ENCODE measurements at places on chromosomes 16 and 17.

GRCh38 chr17:53896047-53896446, 73.3 kb downstream of the KIF2B start:
- no peak for DNase-seq
- H3K4me3 ChIP-seq = no peak overlapping the region
- H3K27me3 ChIP-seq = no peaks in the 10 kb centered on the region
- no peaks in the 10 kb centered on the region for H3K4me1 ChIP-seq

DNA sequence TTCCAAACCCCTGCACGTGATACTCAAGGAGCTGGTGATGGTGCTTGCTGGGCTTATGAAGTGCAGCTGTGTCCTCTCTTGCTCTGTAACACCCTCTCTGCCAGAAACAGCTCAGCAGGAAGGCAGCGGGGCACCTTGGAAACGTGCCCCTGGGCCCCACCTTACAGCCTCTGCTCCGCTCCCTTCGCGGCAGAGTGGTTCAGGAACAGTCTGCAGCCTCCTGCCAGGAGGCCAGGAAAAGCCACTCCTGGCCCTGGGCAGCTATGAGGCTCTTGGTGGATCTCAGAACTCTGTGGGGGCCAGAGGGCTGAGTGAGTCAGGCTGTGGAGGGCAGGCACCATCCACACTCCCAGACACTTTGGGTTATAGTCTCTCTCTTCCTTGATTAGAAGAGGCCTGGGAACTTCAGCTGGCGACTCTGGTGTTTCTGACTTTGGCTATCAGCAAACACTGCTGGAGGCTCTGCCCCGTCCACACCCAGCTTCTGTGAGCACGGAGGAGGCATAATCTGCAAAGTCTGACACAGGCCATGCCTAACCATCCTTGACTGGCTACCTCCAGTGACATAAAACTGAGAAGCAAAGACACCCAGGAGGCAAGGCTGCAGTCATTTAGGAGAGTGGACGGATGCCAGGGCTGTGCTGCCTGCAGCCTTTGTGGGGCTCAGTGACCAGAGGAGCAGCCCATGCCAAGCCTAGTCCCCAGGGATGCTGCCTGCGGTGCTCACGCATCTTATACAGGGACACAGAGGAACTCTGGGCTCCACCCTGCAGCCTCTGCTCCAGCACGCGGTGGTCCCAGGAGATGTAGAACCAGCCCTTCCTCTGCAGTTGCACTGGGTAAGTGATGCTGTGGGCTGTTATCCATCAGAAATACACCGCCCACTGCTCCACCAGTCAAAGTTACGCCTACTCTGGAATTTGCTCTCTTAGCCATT, 65.3 kb downstream of the METRNL start:
- no peak overlapping the region for H3K4me3 ChIP-seq
- H3K36me3 ChIP-seq = no peaks in the 10 kb centered on the region
- no peaks in the 10 kb centered on the region for H3K4me1 ChIP-seq
- no peak for DNase-seq
- no peak overlapping the region for H3K27ac ChIP-seq
- peaks cover 40% of the 10 kb centered on the region for H3K27me3 ChIP-seq

DNA sequence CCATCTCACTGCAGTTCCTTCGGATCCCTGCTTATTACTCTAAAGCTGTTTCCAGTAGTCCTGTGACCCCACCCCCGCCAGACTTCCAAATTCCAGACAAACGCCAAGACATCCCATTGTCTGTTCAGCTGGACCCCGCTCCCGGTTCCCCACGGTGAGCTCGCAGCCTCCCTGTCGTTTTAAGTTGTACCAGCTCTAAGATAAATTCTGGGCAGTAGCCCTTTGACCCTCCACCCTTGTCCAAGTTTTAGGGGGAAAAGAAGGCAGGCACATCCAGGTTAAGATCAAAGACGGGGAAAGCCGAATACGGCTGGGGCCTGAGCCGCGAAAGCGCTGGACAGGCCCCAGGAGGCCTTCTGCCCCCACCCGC, 589 bp downstream of the ARL6IP1 start:
- no peaks in the 10 kb centered on the region for H3K27me3 ChIP-seq
- no peak for DNase-seq
- peaks cover 65% of the 10 kb centered on the region for H3K4me1 ChIP-seq
- peak overlapping the region; percentile 66 for H3K27ac ChIP-seq
- peak overlapping the region; percentile 98 for H3K4me3 ChIP-seq

DNA sequence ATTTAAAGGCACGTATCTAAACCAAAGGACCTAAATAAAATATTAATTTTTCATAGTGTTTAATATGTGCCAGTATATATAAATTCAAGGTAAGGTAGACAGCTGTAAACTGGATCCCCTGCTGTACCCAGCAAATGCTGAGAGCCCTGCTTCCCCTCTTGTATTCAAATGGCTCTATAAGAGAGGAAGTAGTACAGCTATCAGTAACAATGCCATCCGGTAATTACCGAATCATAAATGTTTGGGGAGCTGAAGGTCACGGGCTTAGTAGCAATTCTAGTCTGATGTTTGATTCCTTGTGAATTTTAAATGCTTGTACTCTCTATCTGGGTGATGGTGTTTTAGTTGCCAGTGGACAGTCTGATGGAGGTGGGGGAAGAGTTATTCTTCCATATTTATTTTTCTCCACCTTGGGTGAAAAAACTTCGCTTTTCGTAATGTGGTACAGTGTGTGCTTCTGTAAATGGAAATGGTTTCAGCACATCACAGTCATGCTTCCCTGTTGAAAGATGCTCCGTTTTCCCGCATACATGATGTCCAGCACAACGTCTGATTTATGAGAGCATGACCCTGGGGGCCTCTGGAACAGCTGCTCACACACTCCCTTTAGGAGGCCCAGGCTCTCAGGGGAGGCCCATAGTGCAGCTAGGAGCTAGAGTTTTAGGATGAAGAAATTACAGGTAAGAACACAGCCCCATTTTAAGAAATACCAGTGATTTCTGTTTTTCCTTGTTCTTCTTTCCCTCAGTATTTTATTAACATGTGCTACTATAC, 423.9 kb downstream of the WWOX start:
- H3K4me1 ChIP-seq = no peaks in the 10 kb centered on the region
- no peak for DNase-seq
- H3K27ac ChIP-seq = no peak overlapping the region
- H3K4me3 ChIP-seq = no peak overlapping the region

DNA sequence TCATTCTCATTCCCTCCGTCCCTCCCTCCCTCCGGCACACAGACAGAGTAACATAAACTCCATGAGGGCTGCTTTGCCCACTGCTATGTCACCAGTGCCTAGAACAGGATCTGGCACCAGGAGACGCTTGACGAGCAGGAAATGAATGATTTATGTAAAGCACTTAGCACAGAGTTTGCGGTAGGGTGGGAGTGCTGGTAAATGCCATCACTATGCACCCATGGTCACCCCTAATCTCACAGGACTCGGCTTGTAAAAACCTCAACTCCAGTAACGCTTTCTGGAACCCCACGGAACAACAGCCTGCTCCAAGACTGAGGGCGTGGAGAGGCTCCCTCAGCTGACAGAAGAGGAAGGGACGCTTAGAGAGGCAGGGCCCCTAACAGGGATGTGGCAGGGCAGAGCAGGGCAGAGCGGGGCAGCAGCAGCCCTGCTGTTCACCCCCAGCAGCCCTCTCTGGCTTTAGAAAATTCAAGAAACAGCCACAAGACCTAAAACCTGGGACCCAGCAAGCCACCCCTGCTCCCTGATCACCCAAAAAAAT, 156.9 kb downstream of the C16orf78 start:
- no peak for DNase-seq
- H3K4me1 ChIP-seq = no peaks in the 10 kb centered on the region
- no peaks in the 10 kb centered on the region for H3K36me3 ChIP-seq
- no peak overlapping the region for H3K27ac ChIP-seq

DNA sequence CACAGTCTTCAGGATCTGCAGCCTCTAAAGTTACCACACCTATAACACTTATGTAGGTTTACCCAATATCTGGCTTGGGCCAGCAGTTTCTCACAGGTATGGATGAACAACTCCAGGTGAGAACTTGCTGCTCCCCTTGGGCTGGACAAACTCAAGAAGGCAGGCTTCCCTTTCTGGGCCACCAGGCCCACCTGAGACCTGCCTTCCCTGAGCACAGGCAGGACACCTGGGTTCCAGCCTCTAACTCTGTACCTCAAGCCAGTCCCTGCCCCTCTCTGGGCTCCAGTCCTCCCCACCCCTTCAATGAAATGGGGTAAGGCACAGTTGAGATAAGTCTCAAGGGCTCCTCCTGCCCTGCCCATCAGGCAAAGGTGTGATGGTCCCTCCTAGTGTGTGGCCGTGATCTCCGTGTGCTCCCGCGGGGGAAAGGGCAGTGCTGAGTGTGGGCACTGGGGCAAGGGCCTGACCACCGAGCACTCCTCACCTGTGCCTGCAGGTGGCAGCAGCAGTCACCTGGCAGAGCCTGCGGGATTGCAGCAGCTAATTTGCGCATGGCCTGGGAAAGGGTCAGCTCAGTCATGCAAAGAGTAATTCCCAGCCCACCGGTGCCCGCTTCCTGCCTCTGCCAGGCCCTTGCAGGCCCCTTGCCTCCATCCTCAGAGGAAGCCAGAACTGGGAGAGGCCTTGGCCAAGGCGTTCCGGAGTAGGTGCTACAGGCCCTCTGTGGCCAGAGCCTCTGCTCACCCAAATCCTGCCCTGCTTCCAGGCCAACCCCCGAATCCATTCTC, 28.2 kb upstream of the ADGRG1 start:
- peak; percentile 45 for DNase-seq
- no peaks in the 10 kb centered on the region for H3K36me3 ChIP-seq
- no peaks in the 10 kb centered on the region for H3K27me3 ChIP-seq
- H3K4me1 ChIP-seq = no peaks in the 10 kb centered on the region
- no peak overlapping the region for H3K4me3 ChIP-seq

DNA sequence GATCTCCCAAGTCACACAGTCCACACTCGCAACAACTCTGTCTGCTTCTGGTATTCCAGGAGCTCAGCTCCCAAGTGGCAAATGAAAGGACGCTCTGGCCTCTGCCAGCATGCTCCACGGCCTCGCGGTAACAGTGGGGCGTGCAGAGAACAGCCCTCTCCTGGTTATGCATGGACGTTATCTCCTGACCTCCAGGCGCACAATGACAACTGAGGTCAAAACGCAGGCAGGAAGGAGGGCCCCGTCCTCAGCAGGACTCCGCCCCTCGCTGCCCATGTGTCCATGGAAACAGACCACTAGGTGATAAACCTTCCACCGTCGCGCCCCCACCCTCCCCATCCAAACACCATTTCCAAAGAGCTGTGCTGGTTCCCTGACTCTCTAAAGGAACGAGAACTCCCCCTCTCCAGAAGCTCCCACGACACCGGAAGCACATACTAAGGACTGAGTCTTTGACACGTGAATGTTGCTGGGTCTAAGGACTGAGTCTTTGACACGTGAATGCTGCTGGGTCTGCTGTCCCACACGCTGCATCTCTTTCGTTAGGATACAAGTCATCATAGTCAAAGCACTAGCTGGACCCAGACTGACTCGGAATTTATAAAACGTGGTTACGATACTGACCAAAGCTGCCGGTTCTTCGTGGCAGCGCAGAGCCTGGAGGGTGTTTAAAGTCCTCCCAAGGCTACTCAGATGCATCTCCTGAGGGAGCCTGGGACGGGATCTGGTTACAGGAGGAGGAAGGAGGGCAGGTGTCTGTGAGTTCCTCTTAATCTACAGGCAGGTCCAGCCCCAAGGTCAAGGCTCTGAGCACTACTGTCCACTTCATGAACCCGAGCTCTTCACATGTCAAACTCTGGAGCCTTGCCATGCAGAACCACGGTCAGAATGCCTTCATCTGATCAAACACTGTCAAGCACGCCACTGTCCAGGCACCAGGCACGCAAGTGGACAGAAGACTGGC, 43.9 kb downstream of the KLHDC4 start:
- H3K27me3 ChIP-seq = no peaks in the 10 kb centered on the region
- H3K36me3 ChIP-seq = peaks cover 6% of the 10 kb centered on the region
- no peak overlapping the region for H3K4me3 ChIP-seq
- DNase-seq = no peak

- DNase-seq = no peak
- no peaks in the 10 kb centered on the region for H3K27me3 ChIP-seq
- no peaks in the 10 kb centered on the region for H3K36me3 ChIP-seq
- H3K27ac ChIP-seq = no peak overlapping the region
- H3K4me3 ChIP-seq = no peak overlapping the region
- no peaks in the 10 kb centered on the region for H3K4me1 ChIP-seq
Observed at GRCh38 chr17:31291820-31292219, 5.2 kb downstream of the OMG start.

DNA sequence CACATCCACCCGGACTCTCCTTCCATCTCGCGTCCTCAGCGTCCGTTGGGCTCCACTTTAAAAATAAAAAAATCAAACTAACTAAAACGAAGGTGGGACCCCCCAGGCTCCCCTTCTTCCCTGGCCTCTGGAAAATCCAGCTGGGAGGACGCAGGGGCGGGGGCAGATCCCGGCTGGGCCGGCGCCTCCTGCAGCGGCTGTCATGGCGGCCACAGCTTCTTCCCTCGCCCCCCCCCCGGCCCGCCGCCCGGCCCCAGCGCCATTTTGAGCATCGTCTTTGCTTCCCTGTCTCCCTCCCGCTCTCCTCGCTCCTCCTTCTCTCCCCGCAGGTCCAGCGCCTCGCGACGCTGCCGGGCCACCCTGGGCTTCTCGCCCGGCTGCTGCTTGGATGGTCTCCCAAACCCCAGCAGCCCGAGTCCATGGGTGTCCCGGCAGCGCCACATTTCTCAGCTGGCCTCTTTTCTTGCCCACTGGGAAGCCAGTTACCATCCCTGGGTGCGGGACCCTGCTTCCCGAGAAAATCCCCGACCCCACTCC, 3.3 kb downstream of the HOXB2 start:
- H3K27me3 ChIP-seq = no peaks in the 10 kb centered on the region
- H3K4me1 ChIP-seq = peaks cover 26% of the 10 kb centered on the region
- peak overlapping the region; percentile 80 for H3K27ac ChIP-seq
- H3K36me3 ChIP-seq = no peaks in the 10 kb centered on the region
- DNase-seq = no peak

GRCh38 chr17:80501741-80502577, 25.6 kb upstream of the NPTX1 start:
- H3K27me3 ChIP-seq = peaks cover 3% of the 10 kb centered on the region
- H3K4me3 ChIP-seq = no peak overlapping the region
- H3K27ac ChIP-seq = no peak overlapping the region

DNA sequence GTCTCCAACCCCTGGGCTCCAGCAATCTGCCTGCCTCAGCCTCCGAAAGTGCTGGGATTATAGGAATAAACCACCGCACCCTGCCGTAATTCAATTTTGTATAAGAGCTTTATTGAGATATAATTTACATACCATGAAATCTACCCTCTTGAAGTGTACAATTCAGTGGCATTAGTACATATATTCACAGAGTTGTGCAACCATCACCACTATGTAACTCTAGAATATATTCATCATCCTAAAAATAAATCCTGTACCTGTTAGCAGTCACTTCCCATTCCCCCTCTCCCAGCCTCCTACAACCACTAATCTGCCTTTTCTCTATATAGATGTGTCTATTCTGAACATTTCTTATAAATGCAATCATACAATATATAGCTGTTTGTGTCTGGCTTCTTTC, 26.1 kb downstream of the TOM1L2 start:
- H3K4me1 ChIP-seq = peaks cover 34% of the 10 kb centered on the region
- H3K36me3 ChIP-seq = no peaks in the 10 kb centered on the region
- no peak overlapping the region for H3K27ac ChIP-seq
- DNase-seq = no peak
- H3K4me3 ChIP-seq = no peak overlapping the region

- H3K27me3 ChIP-seq = no peaks in the 10 kb centered on the region
- peaks cover 18% of the 10 kb centered on the region for H3K36me3 ChIP-seq
- no peaks in the 10 kb centered on the region for H3K4me1 ChIP-seq
- H3K27ac ChIP-seq = no peak overlapping the region
Observed at GRCh38 chr16:22424161-22424937, 49.9 kb upstream of the CDR2 start.
